ENCODE measurements at places on chromosomes 5 and 9.

GRCh38 chr9:14320271-14321181 lies 6.6 kb upstream of the NFIB start:
- no peak for DNase-seq

- DNase-seq: no peak
Observed at GRCh38 chr9:15936306-15936921, 383.6 kb downstream of the CCDC171 start.

GRCh38 chr9:125950880-125951471 lies 203.8 kb downstream of the PBX3 start:
- no peak for DNase-seq

DNA sequence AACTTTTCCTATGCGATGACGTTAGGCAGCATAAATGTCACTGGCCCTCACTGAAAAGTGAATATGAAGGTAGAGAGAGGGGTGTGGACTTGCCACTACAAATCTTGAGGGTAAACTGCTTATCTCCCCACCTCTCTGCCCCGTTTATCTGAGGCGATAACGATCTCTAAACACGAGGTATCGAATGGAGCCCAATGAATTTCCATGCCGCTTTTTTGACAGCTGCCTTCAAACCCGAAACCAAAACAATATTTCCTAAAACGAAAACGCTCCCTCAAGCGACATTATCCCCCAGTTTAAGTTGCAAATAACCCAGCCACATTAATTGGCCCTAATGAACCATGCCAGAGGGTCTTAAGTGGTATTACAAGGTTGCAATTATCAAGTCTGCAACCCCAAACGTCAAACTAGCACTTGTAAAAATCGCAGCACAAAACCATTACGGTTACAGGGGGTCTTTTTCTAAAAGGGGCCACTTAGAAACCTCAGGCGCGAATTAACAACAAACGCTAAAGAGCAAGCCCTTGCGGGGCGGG lies 1.4 kb downstream of the NR3C1 start:
- no peak for DNase-seq

DNA sequence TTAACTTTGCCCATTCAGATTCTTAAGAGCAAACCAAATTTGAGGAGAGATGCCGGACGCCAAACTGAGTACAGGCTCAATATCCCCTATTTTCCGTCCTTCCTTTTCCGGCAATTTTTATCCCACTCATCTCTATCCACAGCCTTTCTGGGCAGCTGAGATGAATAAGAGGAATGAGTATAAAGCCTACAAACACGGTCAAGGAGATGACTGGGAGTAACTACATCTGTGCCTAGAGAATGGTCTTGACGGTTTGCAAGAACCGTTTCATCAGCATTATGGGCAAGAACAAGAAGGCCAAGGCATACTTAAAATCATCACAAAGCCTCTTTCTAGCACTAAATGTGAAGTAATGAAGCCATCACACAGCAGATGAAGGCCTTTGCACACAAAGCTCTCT lies 227.3 kb downstream of the DCP2 start:
- DNase-seq: no peak

DNA sequence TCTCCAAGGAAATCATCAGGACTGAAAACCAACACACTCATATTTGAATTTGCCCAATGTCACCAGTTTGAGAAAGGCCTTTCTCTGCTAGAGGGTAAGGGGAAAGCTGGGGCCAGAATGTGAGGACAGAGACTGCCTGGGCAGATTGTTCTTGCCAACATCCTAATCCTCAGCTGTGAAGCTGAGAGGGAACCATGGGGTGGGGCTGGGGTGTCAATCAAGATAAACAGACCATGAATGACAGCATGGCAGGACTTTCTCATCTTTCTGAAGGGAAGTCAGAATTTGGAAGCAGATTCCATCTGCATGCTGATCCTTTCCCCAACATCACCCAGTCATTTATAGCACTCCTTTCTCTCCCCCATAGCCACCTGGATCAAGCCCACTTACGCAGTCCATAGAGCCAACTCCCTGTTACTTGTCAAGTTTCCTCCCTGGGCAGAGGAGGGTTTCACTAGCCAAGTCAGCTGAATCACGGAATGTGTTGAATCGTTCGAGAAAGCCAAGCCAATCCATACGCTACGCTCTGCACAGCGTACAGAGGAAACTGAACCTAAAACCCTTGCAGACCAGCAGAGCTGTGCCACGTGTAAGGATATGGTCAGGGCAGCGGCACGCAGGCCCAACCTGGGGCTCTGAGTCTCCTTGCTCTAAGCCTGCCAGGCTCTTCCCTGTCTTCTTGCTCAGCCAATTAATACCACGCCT lies 14.9 kb downstream of the GLDC start:
- DNase-seq: no peak

- DNase-seq: no peak
Observed at GRCh38 chr5:91361055-91361701, 21.9 kb downstream of the ARRDC3 start.

- DNase-seq: no peak
Observed at GRCh38 chr5:2715856-2716255, 35.6 kb downstream of the IRX2 start.

GRCh38 chr5:177496070-177496726 lies 1.2 kb downstream of the PDLIM7 start:
- DNase-seq: no peak

- no peak for DNase-seq
Observed at GRCh38 chr5:96871686-96872085, 4.6 kb upstream of the ERAP2 start.

DNA sequence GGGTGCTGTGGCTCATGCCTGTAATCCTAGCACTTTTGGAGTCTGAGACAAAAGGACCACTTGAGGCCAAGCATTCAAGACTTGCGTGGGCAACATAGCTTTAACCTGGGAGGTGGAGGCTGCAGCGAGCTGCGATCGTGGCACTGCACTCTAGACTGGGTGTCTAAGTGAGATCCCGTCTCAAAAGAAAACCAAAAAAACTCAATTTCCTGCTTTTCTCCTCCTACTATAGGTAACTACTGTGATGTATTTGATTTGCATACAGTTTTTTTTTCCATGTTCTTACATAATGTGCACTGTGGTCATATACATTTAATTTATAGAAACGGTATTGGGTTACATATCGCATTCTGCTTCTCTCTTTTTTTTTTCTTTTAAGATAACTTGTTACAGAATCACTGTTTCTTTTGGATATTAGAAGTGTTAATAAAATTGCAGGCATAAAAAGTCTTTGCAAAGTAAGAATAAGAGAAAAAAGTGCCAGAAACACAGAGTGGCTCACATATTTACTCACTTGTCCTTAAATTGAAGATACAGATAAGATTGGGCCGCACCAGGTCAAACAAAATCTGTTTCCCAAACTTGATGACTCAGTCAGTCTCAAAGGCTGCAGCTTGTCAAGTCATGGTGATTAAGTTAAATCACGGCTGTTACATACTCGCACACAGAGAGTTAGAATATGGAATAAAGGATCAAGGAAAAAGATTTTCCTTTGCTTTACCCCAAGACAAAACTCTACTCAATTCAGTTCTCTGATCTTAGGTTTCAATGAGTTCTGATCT lies 2.0 kb upstream of the PTGR1 start:
- DNase-seq: no peak

DNA sequence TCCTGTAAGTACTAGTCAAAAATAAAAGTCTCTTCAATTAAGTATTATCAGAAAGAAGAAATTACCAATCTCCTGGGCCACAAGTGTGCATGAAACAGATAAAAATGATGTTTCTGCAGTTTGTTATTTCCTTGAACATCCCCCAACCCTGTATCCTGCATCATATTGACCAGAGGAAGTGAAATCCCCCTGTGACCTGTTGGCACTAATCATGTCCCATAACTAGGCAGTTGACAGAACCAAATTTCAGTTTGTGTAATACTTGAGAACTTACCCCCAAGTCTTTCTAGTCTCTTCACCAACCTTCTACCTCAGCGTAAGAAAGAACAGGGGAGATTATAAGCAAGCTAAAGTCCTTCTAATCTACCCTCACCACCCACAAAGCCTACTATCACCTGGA lies 368.2 kb upstream of the PDE4D start:
- DNase-seq: no peak

- DNase-seq: no peak
Observed at GRCh38 chr9:128721487-128722010, 2.4 kb downstream of the ZDHHC12 start.

GRCh38 chr9:126647585-126648411 lies 34.1 kb downstream of the LMX1B start:
- no peak for DNase-seq

GRCh38 chr5:68739752-68740151 lies 354.1 kb upstream of the SLC30A5 start:
- no peak for DNase-seq

GRCh38 chr9:97863314-97863713 lies 10.3 kb downstream of the FOXE1 start:
- DNase-seq: no peak

DNA sequence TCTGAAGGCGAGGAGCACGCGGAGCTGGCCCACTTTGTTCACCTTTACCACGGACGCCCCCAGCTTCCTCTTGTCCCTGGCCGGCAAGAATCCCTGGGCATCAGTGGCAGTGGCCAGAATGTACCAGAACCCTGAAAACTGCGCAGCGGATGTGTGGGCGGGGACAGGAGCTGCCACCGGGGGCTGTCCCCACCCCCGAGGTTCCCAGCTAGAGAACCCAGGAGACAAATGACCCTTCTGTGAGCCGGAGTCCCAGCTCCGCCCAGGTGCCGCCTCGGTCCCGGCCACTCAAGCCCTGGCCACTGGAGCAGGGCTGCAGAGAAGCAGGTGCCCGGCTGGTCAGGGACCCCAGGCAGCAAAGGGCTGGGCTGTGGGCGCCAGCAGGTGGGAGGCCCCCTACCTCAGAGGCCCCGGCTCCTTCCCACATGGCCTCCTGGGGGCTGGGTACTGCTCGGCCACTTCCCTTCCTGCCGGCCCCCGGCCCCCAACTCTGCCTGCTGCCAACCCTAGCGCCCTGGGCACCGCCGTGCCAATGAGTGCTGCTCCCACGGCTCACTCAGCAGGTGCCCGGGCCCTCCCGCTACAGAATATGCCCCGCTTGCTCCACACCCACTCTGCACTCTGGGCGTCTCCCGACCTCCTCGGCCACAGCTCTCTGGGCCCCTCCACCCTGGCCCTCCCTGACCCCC lies 713 bp downstream of the LCN10 start:
- no peak for DNase-seq

DNA sequence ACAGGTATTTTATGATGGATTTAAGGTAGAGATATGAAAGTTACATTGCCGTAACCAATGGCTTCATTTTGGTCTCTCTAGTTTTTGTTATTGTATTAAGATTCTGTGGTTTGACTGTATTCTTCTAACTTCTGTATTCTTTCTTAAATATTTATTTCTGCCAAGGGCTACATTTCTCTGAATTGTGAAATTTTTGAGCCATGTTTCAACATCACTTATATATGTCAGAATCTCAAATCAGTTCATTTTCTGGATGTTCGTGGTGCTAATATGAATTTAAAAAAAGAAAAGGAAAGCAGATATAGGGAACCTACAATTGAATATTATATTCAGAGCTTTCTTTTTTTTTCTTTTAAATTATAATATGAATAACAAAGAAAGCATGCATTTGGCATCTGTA lies 142.7 kb downstream of the ANXA1 start:
- DNase-seq: no peak

DNA sequence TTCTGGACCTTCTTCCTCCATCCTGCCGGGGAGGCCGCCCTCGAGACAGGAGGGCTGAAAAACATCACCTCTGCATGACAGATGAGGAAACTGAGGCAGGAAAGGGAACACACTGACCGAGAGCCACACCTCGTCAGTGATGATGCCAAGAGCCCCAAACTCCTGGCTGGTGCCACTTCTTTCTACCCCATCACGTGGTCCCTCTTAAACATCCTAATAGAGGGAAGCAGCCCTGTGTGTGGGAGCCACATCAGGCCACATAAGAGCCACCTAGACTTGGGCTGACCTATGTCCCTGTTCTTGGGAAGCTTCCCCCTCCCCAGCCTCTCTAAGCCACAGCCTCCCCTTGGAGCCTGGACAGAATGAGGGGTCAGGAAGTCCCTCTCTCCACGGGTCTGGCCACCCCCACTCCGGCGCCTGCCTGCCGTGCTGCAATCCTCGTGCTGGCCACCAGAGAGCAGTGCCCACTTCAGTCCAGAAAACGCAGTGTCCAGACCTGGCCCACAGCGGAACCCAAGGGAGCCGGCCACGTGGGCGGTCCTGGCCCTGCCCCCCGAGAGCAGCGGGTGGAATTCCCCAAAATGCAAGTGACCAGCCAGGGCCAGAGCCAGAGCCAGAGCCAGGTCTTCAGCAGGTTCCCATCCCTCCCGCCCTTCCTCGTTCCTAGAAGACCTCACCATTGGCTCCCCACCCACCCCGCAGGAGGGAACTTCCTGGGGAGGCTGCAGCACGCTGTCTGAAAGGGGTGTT lies 54.7 kb upstream of the SARDH start:
- DNase-seq: peak; percentile 15

GRCh38 chr9:104386425-104387069 lies 117.5 kb upstream of the OR13F1 start:
- no peak for DNase-seq

- no peak for DNase-seq
Observed at GRCh38 chr5:6724321-6724929, 11.2 kb downstream of the TENT4A start.

- DNase-seq: no peak
Observed at GRCh38 chr5:125023673-125024072, 277.2 kb upstream of the ZNF608 start.

DNA sequence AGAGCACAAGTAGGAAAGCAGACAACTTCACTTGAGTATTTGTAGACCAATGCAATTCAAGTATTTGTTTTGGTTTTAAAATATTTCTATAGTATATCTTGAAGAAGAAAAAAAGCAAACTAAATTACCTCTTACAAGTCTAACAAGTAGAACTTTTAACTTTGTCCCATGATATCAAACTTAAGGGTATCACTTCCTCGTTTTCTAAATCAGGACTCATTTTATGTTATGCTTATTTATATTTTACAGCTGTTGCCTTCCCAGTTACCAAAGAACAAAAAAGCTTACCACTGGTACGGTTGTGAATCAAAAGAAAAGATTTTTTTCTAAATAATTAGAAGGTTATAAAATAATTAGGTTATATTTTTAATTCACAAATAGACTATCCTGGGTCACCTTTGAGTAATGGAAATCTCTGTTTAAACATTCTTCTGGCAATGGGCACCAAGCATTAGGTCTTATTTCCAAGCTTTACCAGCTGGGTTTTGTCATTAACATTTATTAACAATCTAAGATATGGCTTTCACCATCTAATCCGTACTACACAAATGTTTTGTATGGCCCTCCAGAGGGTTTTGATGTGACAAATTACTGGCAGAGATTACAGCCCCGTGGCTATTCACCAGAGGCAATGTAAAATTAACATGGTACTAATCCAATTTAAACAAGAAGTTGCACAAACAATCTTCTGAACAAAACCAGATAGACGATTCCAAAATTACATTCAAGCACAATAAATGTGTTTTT lies 63.6 kb downstream of the CEP120 start:
- DNase-seq: no peak

- DNase-seq: no peak
Observed at GRCh38 chr5:60738461-60738860, 38.5 kb upstream of the DEPDC1B start.

DNA sequence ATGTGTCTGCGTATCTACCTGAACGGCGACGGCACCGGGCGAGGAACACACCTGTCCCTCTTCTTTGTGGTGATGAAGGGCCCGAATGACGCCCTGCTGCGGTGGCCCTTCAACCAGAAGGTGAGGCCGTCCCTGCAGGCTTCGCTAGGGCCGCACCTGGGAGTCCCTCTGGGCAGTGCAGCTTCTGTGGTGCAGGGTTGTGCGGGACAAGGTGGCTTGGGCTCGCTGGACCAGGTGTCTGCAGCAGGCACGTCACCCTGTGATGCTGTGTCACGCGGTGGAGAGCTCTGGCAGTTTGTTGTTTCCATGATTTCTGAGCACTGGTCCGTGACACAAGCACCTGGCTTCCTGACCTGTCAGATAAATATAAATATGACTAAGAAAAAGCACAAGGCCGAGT lies 20.7 kb downstream of the FBXW5 start:
- DNase-seq: no peak

All from activated T-helper 1 cell treated with anti-CD3 and anti-CD28 coated beads, Interleukin-2, amount 50 U/mL, for 16 hours (primary cell).